ENCODE measurements at places on chromosomes 2 and 18.

DNA sequence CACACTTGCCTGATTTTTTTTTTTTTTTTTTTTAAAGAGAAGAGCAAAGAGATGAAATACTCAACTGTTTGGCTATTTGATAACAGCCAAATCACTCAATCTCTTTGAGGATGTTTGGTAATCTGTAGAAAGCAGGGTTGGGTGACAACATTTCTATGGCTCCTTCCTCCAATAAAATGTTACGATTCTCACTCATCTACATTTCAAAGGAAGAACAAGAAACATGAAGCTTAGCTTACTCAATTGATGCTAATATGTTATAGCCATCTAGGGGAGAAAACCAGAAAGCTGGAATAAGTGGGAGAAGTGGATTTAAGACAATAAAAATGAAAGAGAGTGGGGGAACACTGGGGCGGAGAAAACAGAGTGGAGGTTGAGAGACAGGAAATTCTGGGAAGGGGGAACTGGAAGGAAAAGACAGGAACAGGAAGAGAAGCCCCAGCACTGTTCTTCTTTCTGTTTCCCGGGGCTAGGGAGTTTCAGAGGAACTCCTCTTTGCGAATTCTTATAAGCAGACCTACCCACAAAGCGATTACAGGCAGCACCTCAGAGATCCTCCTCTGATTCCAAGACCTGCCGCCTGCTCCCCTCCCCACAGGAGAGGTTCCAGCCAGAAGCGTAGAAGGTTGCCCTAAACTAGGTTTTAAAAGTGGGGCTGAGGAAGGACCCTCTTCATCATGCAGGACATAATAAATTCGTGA lies 13.3 kb downstream of the ST3GAL5 start:
- no peak for DNase-seq

DNA sequence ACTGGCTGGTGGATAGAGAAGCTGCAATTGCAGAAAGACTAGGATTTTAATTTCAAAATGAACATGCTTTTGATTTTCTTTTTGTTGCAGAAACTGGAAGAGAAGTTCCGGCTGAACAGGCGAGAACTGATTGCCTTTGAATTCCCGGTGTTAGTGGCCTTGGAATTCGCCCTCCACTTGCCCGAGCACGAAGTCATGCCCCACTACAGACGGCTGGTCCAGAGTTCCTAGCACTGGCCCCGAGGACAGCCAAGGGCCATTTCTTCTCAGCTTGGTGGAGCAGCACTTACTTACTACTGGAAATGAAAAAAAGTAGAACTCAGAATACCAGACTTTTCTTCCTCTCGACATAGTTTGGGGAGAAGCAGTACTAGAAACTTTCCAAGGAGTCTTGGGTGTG lies 121.9 kb downstream of the CABLES1 start:
- DNase-seq, result no peak

DNA sequence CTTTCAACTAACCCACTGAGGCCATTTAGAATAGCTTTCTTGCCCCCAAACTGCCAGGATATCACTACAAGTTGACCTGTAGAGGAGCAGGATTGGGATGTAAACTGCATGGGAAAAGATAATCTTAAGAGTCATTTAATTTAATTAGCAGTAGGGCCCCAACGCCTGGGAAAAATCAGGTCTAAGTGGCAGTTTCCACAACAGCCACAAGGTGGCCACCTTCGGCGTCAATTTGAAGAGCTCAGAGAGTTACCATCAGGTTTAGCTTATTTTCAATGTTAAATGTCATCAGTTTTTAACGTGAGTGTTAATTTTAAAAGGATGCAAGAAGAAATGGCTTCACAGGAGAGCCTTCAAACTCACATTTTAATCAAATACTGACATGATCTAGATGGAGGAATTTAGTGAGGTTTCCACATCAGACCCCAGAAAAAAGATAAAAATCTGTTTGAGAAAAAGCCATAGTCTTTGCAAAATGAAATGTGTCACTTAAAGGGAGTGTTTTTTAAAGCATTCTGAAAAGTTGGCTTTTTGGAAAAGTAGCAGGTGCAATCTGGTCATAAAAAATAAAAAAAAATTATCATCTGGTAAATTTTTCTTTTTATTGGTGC lies 77.3 kb upstream of the UPP2 start:
- DNase-seq, result peak; percentile 43

DNA sequence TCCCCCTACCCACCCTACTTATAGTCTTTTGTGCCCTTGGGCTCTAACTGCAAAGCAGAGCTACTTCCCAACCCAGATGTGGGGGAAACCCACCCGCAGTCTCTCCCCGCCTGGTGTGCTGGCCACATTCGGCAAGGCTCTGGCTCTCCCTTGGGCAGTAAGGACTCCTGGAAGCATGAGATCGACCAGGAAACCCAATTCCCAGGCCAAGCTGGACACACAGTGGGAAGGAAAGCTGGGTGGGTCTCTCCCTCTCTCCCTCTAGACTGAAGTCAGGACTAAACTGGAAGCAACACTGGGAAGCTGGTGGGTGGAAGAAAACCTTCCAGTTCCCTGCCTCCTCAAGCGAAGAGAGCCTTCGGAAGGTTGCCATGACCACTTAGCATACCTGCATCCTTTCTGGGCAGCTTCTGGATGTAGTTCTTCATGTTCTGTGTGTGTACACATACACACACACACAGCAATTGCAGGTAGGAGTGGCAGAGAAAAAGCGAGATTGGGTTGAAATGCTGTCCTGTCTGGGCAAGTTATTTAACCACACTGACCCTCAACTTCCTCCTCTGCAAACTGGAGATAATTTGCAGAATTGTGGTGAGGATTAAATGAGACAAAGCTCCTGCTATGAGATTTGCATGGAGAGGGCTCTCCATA lies 33.9 kb downstream of the ZBTB7C start:
- no peak for DNase-seq

DNA sequence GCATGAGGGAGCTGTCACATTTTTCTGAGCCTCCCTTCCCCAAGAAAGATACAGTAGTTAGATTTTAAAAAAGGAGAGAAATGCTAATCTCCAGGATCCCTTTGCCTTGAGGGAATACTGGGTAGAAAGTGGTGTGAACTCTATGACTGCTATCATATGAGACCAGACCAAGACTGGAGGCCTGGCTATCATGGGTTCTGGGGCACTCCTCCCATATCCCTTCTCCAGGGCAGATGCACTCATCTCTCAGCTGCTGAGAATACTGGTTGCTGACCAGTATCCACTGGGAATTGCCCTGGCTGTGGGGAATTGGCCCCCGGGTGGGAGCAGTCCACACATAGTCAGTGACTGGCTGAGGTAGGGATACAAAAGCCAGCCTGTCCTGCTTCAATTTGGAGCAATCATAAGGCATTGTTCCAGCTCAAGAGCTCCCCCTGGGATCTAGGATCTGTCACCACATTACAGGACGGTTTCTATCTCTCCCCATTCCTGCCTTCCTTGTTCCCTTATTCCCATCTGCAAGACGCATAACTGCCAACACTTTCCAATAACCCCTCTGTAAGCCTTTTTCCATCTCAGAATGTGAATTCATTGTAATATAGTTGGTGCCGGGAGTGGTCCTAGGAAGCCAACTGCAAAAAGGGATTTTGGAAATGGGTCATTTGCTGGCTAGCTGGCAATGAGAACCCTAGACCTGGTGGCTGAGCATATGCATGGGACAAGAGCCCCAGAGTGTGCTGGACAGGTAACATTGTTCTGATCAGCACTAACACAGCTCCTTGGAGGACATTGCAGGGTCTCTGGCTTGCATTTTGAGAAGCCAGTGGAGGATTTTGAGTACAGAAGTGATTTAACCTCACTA lies 35.4 kb upstream of the REEP1 start:
- DNase-seq, result no peak

GRCh38 chr2:86593266-86593665 lies 30.0 kb upstream of the CHMP3 start:
- DNase-seq, result no peak

- no peak for DNase-seq
Measured at GRCh38 chr2:197946562-197946961, 142.2 kb downstream of the PLCL1 start.

- DNase-seq, result no peak
Measured at GRCh38 chr2:47016172-47016913, 100.7 kb upstream of the MCFD2 start.

DNA sequence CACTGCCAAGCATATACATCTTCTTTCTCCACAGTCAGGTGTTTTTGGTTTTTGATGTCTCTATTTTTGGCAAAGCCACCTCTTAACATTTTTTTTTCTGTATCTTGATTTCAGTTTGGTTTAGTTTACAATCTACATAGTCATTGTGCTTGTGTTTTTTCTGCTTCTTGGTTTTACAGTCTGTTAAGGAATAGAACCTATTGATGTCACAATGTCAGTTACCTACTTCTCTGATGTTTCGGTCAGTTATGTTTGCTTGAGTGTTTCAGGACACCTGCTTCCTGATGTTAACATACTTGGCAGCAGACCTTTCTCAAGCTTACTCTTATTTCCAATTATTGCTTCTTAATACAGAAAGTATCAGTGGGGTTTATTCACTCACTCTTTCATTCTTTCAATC lies 253.3 kb downstream of the SPAG16 start:
- no peak for DNase-seq

DNA sequence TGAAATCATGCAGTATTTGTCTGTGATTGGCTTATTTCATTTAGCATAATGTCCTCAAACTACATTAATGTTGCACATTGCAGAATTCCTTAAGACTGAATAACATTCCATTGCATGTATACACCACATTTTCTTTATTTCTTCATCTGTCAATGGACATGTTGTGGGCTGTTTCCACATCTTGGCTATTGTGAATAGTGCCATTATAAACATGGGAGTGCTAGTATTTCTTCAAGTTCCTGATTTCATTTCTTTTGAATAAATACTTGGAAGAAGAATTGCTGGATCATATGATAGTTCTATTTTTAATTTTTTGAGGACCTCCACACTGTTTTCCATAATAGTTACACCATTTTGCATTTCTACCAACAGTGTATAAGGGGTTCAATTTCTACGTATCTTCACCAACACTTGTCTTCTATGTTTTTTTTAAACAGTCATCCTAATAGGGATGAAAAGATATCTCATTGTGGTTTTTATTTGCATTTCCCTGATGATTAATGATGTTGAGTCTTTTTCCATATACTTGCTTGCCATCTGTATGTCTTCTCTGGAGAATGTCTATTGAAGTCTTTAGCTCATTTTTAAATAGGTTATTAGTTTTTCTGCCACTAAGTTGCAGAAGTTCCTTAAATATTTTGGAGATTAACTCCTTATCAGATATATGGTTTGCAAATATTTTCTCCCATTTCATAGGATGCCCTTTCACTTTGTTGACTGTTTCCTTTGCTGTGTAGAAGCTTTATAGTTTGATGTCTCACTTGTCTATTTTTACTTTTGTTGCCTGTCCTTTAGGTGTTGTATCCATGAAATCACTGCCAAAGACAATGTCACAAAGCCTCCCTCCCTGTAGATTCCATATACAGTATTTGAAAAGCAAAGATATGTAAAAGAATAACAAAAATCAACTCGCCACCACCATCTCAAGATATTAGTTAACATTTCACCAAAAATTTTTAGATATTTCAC lies 14.6 kb downstream of the FBXO11 start:
- DNase-seq, result no peak

DNA sequence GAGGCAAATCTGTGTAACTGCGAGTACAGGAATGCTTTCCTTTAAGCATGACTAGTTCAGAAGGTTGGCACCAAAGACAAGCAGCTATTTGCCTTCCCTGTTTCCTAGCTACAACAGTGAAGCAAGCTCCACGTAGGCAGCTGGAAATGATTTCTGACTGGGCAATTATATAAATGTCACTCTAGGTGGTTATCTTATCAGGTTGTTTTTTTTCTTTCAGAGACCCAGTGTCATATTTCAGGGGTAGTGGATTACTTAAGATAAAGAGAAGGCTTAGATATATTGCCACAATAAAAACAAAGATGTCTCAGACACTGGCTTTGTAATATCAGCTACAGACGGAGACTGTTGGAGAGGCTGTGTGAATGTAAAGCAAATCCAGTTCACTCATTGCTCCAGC lies 748.9 kb upstream of the NXPH2 start:
- no peak for DNase-seq

DNA sequence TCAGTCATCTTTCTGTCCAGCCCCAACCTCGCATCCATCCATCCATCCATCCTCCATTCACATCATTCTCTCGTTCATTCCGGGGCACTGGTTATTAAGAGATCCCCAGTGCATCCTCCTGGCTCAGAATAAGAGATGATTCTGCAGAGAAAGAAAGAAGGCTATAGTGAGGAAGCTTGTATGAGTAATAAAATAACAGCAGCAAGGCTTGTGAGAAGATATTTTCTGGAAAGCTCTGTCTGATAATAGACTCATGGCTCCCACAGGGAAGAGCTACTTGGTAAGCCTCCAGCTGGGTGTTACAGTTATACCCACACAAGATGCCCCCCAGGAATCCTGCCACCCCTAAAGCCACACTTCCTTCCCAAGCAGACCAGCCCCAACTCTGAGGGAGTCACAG lies 143.2 kb downstream of the MTCL1 start:
- DNase-seq, result no peak

DNA sequence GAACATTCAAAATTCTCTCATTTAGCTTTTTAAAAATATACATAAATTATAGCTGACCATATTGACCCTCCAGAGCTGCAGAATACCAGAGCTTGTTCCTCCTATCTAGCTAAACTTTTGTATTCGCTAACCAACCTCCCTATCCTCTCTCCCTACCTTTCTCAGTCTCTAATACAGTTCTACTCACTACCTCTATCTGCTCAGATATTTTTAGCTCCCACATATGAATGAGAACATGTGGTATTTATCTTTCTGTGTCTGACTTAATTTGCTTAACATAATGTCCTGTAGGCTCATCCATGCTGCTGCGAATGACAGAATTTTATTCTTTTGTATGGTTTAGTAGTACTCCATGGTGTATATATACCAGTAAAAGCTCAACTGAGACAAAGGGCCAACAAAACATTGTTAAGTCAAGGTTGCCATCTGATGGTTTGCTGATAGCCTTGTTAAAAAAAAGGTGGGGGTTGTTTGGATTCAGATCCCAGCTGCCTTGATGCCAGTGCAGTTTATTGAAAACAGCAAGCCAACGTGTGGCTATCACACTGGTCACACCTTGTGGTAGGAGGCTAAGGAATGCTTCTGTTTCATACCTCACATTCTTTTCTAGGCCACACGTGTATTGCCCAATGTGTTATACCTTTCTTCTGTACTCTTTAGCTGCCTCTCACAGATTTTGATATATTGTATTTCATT lies 101.5 kb downstream of the VWA3B start:
- no peak for DNase-seq

DNA sequence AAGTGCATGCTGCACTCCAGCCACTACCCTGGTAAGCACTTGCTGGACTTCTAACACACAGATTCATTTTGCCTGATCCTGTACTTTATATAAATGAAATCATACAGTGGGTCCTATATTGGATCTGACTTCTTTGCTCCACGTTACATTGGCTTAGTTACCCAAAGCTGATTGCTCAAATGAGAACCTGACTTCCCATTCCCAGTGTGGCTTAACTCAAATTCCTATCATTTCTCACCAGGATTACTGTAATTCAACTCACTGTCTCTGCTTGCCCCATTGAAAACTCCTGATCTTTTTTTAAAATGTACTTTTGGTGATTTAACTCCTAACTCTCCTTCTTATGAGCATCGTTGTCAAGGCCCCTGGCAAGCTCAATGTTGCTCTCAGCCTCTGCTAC lies 1.4 kb downstream of the RSAD2 start:
- no peak for DNase-seq
